Stimulated activated CD4-positive, alpha-beta T cell treated with anti-CD3 and anti-CD28 coated beads, Interleukin-2, amount 100 ng/mL, for 24 hours (primary cell): ENCODE measurements at places on chromosomes 5 and 9.

DNA sequence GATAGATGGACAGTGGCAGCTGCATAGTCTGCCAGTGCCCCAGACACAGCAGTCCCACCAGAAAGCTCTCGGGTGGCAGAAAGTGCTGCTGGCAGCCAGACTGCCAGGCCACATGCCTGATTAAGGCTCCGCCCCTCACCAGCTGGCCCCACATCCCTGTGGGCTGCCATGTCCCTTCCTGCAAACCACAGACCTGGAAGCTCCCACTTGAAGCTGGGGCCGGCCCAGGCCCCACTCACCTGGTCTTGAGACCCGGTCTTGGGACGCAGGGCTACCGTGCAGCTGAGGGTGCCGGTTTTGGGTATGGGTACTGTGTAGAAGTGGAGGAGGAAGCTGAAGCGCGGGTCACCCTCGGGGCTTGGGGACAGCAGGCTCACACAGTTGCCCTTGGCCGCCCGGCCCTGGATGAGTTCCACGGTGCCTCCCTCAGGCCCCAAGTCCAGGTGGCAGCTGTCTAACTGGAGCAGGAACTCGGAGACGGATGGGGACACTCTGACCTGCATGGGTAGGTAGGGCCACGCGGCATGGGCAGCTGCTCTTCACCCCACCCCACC lies 15.3 kb downstream of the FPGS start:
- no peak for DNase-seq

- no peak for DNase-seq
Observed at GRCh38 chr5:117999939-118000549, 988.3 kb downstream of the DTWD2 start.

GRCh38 chr5:151298063-151298855 lies 5.3 kb downstream of the SLC36A3 start:
- no peak for DNase-seq

DNA sequence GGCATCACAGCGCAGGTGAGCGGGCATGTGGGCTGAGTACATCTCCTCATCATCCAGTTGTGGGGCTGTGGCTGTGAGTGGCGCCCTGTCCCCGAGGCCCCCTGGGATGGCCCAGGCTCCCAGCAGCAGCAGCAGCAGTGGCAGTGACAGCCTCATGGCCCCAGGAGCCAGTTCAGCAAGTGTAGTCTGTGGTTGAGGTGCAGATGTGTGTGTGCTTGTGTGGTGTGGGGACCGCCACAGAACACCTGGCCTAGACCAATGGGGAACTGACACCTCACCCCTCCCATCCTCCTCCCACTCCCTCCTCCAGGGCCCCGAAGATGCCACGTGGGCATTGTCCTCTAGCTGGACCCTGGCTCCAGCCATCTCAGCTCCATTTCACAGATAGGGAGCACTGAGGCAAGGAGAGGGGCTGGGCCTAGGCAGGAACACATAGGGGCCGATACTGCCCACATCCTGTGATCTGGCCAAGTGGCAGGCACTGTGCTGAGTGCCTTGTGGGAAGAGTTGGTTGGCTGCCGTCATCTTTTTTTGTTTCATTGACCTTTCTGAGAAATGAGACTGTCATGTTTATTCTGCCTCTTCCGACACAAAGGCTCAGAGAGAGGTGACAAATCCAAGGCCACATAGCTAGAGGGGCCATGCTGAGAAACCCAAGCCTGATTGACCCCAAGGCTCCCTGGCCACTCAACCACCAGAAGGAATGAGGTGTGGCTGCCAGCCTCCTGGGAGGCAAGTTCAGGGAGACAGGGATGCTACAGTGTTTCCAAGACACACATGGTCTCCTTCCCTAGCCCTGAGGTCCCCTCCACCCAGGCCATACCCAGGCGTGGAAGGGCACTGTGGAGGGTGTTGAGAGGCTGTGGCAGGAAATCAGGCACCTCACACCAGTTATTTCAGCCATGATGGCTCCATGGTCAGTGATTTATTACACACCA lies at the start of gene MZB1:
TSS of gene MZB1 (minus strand) at position 213 of the 938 bp plus-strand sequence. CDS start at position 156, 57 bp downstream.
- peak; percentile 55 for DNase-seq

- DNase-seq, result no peak
Observed at GRCh38 chr9:106449336-106449927, 413.5 kb upstream of the ZNF462 start.

DNA sequence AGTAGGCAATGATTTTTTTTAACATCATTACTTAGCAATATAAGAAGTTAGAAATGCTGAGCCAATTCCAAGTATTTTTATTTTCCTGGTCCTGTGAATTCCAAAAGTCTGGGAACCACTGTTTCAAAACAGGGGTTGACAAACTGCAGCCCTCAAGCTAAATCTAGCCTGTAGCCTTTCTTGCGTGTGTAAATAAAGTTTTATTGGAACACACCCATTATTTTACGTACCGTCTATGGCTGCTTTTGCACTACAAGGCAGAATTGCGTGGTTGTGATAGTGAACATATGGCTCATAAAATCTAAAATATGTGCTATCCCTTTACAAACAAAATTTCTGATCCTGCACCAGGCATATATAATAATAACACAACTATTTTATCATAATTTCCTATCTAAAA lies 279.1 kb downstream of the SAXO1 start:
- no peak for DNase-seq

- no peak for DNase-seq
Observed at GRCh38 chr9:91483835-91484234, 60.2 kb upstream of the NFIL3 start.

GRCh38 chr5:122367456-122367855 lies 55.4 kb downstream of the SNCAIP start:
- no peak for DNase-seq

- DNase-seq, result peak; percentile 3
Observed at GRCh38 chr5:66742083-66742895, 146.1 kb downstream of the MAST4 start.

GRCh38 chr9:13971966-13972655 lies 341.8 kb downstream of the NFIB start:
- no peak for DNase-seq

- peak; percentile 26 for DNase-seq
Observed at GRCh38 chr9:33414889-33415500, 12.6 kb upstream of the AQP7 start.

- DNase-seq, result no peak
Observed at GRCh38 chr9:94517254-94517653, 37.6 kb upstream of the PCAT7 start.

GRCh38 chr9:106775960-106776359 lies 87.0 kb upstream of the ZNF462 start:
- DNase-seq, result no peak

DNA sequence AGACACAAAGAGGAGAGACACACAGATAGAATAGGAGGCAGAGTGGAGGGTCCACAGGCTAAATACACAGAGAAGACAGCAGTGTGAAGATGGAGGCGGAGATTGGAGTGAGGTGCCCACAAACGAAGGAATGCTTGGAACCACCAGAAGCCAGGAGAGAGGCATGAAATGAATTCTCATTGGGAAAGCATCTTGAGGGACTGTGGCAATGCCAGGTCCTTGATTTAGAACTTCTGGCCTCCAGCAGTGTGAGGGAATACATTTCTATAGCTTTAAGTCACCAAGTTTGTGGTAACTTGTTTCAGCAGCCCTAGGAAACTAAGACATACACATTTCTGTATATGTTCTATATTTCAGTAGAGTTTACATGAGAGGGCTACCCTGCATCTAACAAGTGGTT lies 396.6 kb upstream of the ZNF608 start:
- no peak for DNase-seq

GRCh38 chr5:94893412-94894135 lies 275.1 kb downstream of the SLF1 start:
- DNase-seq, result no peak

DNA sequence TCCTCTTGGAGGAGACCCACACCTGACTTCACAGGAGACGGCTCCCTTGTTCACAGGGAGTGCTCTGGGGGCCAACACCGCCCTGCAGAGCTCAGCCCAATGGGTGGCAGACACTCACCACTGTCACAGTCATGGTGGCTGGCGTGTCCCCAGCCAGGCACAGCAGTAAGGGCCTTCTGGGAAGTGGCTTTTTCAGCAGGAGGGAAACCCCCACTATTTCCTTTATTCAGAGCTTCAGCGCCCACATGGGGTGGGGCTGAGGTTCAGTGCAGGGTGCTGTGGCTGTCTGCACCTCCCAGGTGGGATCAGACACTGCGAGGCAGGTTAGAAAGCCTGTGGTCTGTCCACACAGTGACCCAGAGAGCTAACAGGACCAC lies 3.6 kb upstream of the SNAPC4 start:
- peak; percentile 75 for DNase-seq

DNA sequence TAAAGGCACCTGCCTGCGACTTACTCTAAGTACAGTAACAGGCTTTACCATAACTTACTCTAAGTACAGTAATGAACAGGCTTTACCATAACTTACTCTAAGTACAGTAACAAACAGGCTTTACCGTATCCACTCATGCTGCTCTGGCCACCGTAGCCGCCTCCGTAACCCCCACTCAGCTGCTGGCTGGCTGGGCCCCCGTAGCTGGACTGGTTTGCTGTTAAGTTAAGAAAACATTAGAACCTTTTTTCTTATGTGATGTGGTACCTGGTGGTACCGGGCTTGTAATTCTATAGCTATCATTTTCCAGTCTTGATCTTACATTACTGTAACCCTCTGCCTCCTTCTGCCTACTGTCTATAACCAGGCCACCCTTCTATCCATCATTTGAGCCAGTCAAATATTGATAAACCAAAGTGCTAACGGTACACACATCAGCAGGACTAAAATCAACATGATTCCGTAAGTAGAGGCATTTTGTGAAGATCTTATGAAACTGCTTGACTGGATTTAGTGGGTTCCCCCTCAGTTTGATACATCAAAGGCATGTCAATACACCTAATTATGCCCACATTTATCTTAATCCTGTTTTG lies 7.4 kb downstream of the HNRNPH1 start:
- no peak for DNase-seq

DNA sequence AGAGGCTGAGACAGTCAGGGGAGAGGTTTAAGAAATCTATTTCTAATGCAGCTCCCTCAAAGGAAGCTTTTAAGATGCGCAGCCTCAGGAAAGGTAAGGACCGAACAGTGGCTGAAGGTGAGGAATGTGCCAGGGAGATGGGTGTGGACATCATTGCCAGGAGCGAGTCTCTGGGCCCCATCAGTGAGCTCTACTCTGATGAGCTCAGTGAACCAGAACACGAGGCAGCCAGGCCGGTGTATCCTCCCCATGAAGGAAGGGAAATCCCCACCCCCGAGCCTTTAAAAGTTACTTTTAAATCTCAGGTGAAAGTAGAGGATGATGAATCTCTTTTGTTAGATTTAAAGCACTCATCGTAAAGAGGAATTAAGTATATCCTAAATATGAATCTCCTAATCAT lies 8.2 kb downstream of the CAVIN4 start:
- no peak for DNase-seq

- no peak for DNase-seq
Observed at GRCh38 chr9:134231330-134231745, 67.0 kb upstream of the RNU6ATAC start.

- no peak for DNase-seq
Observed at GRCh38 chr5:84260140-84260539, 124.5 kb downstream of the EDIL3 start.

GRCh38 chr5:51651889-51652288 lies 268.6 kb downstream of the ISL1 start:
- DNase-seq, result no peak

- no peak for DNase-seq
Observed at GRCh38 chr5:79111960-79112702, 522 bp downstream of the BHMT start.

GRCh38 chr5:68739752-68740151 lies 354.1 kb upstream of the SLC30A5 start:
- no peak for DNase-seq

- no peak for DNase-seq
Observed at GRCh38 chr9:18319918-18320445, 154.0 kb upstream of the ADAMTSL1 start.

- no peak for DNase-seq
Observed at GRCh38 chr5:61431923-61432620, 100.0 kb downstream of the ZSWIM6 start.

- no peak for DNase-seq
Observed at GRCh38 chr5:147601652-147602051, 91.8 kb upstream of the DPYSL3 start.

- DNase-seq, result no peak
Observed at GRCh38 chr5:79122973-79123372, 11.4 kb downstream of the BHMT start.

- no peak for DNase-seq
Observed at GRCh38 chr5:57407391-57407790, 75.2 kb downstream of the ACTBL2 start.

GRCh38 chr5:85646641-85647040 lies 971.1 kb upstream of the COX7C start:
- DNase-seq, result no peak

DNA sequence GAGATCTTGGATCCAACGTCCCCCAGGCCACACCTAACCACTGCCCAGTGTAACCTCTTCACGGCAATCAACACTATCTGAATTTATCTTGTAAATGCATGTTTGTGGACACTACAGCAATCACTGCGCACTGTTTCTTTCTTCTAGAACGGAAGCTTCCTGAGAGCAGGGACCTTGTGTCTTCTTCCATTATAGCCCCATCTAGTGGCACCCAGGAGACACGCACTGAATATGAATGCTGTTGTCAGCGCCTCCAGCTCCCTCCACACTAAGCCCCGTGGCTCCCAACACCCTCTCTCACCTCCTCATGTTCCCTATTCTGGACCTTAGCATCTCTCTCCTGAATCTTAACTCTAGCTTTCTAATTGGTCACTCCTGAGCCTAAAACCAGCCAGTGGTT lies 72.7 kb downstream of the SMIM23 start:
- no peak for DNase-seq

- no peak for DNase-seq
Observed at GRCh38 chr5:82684165-82684564, 393.0 kb downstream of the TMEM167A start.

DNA sequence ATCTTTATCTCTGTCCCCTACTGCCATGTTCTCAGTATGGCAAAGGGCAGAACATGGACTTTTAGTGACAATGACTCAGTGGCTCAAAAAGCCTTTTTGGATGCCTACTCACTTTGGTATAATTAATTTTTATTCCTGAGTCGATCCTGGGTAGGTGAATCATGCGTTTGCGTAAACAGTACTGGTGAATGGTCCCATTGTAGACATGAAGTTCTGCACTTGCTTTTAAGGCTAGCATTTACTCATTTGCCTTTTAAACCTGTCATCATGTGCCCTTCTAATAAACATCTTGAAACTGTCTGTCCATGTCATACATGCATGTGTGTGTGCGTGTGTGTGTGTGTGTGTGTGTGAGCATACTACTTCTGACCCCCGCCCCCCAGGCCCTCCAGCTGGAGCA lies 223.0 kb downstream of the AUH start:
- DNase-seq, result no peak

- DNase-seq, result no peak
Observed at GRCh38 chr5:171226096-171226754, 82.8 kb upstream of the TLX3 start.
